Karpas-422 (cell line): ENCODE measurements at places on chromosomes 3 and 15.

DNA sequence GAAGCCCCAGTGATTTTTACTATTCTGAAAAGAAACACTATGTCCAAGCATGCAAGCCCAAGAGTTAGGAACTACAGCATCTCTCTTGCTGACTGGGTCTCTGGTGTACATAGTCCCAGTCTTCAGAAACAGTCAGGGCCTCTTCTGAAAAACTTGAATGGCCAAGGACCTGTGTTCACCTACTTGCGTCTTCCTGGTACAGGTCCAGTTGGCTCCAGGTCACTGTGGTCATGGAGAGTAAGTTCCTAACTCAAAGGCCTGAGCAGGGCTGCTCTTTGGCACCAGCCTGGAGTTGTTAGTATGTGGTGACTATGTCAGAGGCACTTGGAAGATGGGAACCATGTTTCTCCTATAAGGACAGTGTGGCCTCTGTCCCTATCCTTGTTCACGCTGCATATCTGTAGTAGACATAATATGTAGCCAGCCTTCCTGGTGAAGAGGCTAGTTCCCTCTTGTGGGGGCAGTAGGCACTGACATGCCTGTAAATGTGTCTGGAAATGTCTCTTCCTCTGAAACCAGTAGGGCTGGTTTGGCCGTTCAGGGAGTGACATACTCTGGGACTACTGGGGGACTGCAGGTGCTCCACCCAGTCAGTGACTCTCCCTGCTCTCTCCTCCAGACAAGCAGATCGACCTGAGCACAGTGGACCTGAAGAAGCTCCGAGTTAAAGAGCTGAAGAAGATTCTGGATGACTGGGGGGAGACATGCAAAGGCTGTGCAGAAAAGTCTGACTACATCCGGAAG, 2.6 kb upstream of the RBM15B start:
- H3K27me3 ChIP-seq = no peaks in the 10 kb centered on the region
- H3K27ac ChIP-seq = no peak overlapping the region
- no peak overlapping the region for H3K4me3 ChIP-seq
- peak; percentile 61 for DNase-seq
- H3K4me1 ChIP-seq = peaks cover 69% of the 10 kb centered on the region

- no peak overlapping the region for H3K27ac ChIP-seq
- no peak overlapping the region for H3K4me3 ChIP-seq
- DNase-seq = no peak
- H3K4me1 ChIP-seq = peaks cover 8% of the 10 kb centered on the region
- no peaks in the 10 kb centered on the region; the same call in 1 of the 2 replicates for H3K27me3 ChIP-seq
- H3K36me3 ChIP-seq = no peaks in the 10 kb centered on the region
Measured at GRCh38 chr3:195195321-195196209, 75.4 kb downstream of the XXYLT1 start.

GRCh38 chr3:172924546-172924945, 174.0 kb downstream of the ECT2 start:
- no peak for DNase-seq
- no peak overlapping the region for H3K27ac ChIP-seq
- H3K4me1 ChIP-seq = no peaks in the 10 kb centered on the region
- H3K4me3 ChIP-seq = no peak overlapping the region
- H3K27me3 ChIP-seq = no peaks in the 10 kb centered on the region
- H3K36me3 ChIP-seq = no peaks in the 10 kb centered on the region

DNA sequence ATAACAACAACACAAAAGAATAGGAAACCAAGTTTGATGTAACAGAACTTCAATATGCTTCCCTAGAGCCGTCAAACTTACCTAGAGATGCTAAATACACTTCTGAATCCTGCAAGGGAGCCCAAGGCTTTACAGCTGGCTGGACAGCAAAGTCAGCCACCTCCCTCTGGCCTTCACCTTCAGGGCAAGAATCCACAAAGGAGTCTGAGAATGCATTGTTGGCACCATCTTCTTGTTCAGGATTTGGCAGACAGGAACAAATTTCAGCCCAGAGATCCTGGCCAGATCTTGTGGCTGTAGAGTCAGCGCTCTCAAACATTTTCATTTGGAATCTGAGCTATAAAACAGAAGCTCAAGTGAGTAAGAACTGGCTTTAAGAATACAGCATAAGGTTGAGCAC, 2.2 kb downstream of the CCDC32 start:
- H3K4me3 ChIP-seq = no peak overlapping the region
- no peaks in the 10 kb centered on the region for H3K27me3 ChIP-seq
- DNase-seq = no peak
- H3K36me3 ChIP-seq = no peaks in the 10 kb centered on the region
- peaks cover 28% of the 10 kb centered on the region for H3K4me1 ChIP-seq

DNA sequence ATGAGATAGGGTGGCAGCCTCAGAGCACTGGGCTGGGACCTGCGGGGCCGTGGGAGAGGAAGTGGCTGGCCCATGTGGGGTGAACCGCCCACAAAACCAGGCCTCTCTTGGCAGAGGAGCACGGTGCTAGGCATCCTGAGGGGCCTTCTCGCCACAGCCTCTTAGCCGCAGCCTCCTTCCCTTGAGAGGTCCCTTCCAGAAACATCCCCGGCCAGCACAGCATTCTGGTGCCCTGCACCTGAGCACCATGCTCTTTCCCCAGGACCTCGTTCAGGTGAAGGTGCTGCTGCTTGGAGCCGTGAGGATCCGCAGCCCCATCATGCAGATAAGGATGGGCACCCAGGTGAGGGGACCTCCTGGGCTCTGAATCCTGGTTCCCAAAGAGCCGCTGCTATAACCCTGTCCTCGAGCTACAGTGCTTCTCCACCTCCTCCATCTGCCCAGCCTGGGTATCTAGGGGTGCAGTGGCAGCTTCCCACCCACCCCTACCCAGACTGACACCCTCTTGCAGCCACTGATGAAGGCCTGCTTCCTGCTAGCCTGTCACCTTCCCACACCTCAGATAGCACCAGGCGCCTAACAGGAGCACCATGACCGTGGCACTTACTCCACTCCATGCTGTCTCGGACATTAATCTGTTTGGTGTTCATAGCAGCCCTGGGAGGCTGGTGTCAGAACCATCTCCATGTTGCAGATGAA, 11.2 kb upstream of the TXNRD3 start:
- H3K27me3 ChIP-seq = no peaks in the 10 kb centered on the region
- no peaks in the 10 kb centered on the region for H3K36me3 ChIP-seq
- H3K4me1 ChIP-seq = no peaks in the 10 kb centered on the region
- DNase-seq = no peak
- H3K27ac ChIP-seq = no peak overlapping the region
